ENCODE measurements at places on chromosomes 11 and 22.

DNA sequence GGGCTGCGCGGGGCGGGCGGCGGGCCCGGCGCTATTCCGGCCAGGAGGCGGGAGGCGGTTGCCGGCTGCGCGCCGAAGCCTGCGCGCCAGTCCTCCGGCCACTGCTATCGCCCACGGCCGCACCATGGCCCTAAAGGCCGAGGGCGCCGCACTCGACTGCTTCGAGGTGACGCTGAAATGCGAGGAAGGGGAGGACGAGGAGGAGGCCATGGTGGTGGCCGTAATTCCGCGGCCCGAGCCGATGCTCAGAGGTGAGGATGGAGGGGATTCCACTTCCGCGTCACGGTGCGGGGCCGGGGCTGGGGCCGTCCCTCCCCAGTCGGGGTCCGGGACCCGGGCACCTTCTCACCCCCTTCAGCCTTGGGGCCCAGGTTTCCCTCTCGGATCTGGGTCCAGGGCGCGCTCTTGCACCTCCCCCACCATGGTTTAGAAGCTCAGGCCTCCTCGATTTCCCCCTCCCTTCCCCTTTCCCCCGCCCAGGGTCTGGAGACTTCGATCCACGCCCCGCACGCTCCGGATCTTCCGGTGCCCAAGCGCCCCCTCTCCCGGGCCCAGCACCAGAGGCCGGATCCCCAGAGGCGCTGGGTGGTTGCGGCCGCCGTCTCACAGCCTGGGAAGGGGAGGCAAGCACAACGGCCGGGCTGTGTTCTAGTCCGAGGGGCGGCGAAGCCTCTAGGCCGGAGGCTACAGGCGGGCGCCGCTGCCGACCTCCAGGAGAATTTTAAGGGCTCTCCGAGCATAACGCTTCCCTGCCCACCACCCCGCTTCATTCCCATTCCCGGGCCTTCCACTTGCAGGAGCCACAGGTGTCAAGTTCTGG, 517 bp downstream of the SPINDOC start:
- no peak for DNase-seq

GRCh38 chr11:69241075-69241740, 52.7 kb upstream of the MYEOV start:
- DNase-seq: peak; percentile 49

GRCh38 chr11:44469412-44469811, 96.1 kb upstream of the CD82 start:
- DNase-seq: no peak

DNA sequence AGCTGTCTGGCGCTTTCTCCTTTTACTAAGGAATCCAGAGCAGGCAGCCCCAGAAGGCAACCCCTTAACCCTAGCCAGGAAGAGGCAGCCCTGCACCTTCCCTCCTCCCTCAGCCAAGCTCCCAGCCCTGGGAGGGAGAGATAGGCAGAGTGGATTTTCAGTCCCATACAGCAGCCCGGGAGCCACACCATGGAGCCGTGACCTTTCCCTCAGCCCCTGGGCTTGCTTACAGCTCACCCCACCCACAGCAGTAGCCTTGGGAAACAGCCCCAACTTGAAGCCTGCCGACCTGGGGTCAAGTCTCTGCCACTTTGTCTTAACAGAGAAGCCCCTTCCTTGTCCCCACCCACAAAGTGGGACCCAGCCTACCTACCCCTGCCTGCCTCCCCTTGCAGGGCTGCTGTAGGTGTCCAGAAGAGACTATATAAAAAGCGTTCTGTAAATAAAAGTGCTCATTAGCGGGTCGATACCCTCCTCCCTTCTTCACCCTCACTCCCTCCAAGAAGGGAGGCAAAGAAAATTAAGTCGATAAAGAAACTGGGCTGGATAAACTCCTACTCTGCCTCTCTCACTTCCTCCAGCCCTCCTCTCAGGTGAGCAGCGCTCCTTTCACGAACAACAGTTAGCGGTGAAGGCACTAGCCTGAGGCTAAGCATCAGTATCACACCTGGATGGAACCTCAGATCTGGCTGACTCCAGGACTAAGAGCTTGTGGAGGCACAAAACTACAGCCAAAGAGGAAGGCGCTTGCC, 4.2 kb downstream of the TST start:
- no peak for DNase-seq

- DNase-seq: no peak
Measured at GRCh38 chr11:765025-765801, 12.1 kb downstream of the GATD1 start.

- no peak for DNase-seq
Measured at GRCh38 chr11:28250192-28250591, 142.0 kb downstream of the METTL15 start.

GRCh38 chr11:7520981-7521487, 7.2 kb downstream of the PPFIBP2 start:
- DNase-seq: no peak

DNA sequence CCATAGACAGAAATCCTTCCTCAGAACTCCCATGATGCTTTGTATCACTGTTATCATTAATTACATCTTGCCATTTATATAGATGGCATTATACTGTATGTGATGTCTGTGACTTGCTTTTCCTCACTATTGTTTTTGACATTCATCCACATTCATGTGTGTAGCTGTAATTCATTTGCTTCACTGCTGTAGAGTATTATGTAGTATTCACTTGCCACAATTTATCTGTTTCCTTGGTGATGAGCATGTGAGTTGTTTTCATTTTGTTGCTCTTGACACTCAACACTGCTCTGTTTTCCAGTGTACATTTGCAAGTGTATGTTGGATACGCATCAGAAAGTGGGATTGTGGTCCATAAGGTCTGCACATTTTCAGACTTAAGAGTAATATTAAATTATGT, 328.6 kb upstream of the C11orf87 start:
- no peak for DNase-seq

DNA sequence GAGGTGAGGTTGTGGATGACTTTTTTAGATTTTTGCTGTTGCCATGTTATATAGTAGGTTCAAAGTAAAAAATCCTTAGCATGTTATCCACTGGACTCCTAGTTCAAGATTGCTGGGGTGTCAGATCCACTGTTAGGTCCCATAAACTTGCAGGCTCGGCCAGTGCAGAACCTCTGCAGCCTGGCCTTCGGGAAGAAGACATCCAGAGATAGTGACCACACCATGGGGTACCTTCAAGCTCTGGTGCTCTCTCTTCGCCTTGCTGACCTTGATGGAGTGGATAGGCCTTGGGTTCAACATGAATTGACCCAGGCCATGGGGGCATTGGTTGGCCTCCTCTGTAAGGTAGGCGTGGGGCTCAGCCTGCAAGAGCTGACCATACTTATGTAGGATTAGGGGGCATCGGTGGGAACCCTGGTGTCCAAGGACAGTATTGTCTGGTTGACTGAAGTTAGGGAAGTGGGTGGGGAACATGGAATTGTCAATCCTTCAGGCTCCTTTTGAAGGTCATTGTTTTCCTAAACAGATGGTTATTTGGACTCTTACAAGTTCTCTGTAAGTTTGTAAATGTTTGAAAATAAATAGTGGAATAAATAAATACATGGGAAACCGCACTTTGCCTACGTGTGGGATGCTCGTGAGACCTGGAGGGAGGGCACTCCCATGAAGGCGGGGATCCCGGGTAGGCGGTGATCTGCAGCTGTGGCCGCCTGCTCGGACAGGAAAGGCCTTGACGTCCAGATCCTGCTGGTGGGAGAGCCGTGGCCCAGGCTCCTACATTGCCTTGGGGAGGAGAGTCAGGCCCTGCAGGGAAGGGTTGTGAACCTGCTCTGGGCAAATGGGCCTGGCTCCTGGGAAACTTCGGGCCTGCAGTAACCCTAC, 37.1 kb downstream of the BCR start:
- DNase-seq: no peak

- DNase-seq: no peak
Measured at GRCh38 chr11:66289548-66290329, 796 bp upstream of the YIF1A start.

DNA sequence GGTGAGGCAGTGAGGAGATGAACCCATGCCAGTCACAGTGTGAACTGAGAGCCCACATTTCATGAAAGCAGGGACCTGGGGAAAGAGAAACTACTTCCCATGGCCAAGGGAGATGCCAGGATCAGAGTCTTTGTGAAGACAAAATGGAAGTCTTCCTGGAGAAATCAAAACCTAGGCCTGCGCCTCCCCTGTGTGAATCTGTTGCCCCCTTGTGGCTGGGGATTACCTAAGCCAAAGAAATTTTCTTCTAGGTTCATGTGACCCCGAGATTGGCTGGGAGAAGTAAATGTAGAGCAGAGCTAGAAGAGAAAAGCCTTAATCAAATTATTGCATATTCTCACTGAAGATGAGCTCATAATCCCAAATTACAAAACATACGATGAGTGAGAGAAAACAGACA, 1075.3 kb downstream of the TBC1D22A start:
- no peak for DNase-seq

DNA sequence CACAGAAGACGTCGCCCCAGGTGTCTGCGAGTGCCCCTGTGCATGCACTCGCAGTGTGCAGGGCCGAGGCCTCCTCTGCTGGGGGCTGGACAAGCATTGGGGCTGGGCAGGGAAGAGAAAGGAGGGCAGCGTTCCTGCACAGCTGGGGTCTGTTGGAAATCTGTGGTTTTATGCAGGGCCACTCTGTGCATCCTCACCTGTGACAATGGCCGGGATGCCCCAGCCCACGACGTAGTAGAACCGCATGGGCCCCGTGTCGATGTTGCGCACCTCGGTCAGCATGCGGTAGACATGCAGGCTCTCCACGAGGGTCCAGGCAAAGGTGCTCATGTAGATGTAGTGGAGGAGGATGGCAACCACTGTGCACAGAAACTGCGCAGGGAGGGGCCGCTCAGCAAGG, 37.2 kb downstream of the TRMU start:
- no peak for DNase-seq

- DNase-seq: no peak
Measured at GRCh38 chr11:87212891-87213290, 175.2 kb downstream of the TMEM135 start.

DNA sequence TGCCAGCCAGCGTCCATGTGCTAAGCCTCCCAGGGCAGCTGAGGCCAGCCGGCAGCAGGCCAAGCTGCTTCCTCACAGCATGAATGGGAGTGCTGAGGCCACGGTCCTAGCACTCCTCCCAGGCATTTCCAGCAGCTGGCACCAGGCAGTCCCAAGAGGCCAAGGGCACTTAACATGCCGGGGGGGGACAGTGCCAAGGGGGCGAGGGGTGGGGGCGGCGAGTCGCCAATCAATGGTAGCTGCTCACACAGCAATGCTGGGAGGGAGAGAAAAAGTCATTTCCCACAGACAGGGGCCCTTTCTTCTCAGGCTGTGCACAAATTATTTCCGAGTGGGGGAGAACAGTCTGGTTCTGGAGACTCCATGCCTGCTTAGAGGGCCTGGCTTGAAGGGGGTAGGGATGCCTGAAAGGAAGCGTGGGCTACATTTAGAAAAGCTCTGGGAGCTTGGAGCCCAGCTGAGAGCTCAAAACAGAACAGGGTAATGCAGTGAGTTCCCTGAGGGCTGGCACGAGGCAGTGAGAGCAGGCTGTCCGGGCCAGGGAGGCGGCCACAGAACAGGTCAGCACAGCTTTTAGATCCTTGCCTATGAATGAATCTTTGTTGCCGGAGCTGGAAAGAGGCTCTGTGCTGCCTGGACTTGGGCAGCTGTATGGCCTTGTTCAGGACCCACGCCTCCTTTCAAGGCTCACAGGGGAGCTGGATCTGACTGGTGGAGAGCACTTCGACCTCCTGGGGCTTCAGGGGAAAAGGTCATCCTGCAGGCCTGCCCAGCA, 14.4 kb upstream of the TBC1D10A start:
- DNase-seq: no peak

- DNase-seq: no peak
Measured at GRCh38 chr22:40529821-40530220, 106.7 kb downstream of the MRTFA start.

DNA sequence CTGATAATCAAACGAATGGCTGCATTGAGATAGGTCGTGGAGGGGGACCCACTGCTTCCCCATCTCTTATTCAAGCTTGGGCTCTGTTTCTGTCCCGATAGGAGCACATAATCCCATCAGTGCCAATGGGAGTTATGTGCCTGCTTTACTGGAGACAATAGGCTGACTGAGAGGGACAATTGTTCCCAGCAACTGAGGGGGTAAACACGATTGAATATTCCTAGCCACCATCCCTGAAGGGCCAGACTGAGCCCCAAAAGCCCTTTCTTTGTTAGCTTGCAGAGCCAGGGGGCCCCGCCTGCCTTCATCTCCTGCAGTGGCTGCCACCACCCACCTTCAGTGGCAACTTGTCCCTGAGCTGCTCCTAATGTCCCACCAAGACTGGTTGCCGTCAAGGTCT, 172.8 kb upstream of the NAV2 start:
- DNase-seq: no peak

DNA sequence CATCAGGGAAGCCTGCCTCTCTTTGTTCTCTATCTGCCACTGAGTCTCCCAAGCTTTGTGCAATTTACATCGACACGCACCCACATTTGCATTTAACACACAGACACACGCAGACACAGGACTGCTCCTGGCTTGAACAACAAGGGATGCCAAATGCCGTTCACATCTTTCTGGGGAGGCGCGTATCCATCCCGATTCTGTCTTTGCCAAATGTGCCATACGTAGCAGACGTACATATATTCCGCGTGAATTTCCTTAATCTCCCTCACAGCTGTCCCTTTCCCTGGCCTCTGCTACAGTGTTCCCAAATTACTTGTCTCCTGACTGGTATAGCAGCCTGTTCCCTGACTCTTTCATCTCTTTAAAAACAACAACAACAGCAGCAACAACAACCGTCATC, 409.5 kb downstream of the MIAT start:
- DNase-seq: no peak

DNA sequence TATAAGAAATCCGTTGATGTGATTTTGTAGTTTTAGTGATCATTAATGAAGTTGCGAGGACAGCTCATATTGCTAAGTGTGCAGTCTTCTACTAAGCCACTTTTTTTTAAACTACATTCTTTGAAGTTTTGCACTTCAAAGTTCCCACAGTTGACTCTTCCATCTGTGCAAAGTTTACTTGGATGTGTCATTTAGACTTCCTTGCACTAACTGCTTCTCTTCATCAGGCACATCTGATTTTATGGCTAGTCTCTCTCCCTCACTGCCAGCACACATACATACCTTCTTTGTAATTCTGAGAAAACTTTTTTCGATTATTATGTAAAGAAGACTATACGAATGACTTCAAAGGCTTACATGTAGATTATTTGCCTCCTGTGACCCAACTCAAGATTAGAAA, 250.0 kb downstream of the DYNC2H1 start:
- no peak for DNase-seq

DNA sequence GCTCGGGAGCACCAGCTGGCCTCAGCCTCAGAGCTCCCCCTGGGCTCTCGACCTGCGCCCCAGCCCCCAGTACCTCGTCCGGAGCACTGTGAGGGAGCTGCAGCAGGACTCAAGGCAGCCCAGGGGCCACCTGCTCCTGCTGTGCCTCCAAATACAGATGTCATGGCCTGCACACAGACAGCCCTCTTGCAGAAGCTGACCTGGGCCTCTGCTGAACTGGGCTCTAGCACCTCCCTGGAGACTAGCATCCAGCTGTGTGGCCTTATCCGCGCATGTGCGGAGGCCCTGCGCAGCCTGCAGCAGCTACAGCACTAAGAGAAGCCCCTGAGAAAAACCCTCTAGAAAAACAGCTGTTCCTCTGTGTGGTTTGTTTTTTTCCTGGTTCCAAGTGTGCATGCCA, 918 bp upstream of the FAM89B start:
- no peak for DNase-seq

Data from mesenteric fat pad (tissue), 1 donor.